Stimulated activated CD8-positive, alpha-beta memory T cell treated with anti-CD3 and anti-CD28 coated beads, Interleukin-12 subunit alpha, Interleukin-12 subunit beta, amount 100 ng/mL, for 1 hour (primary cell): ENCODE measurements at places on chromosomes 4 and X.

DNA sequence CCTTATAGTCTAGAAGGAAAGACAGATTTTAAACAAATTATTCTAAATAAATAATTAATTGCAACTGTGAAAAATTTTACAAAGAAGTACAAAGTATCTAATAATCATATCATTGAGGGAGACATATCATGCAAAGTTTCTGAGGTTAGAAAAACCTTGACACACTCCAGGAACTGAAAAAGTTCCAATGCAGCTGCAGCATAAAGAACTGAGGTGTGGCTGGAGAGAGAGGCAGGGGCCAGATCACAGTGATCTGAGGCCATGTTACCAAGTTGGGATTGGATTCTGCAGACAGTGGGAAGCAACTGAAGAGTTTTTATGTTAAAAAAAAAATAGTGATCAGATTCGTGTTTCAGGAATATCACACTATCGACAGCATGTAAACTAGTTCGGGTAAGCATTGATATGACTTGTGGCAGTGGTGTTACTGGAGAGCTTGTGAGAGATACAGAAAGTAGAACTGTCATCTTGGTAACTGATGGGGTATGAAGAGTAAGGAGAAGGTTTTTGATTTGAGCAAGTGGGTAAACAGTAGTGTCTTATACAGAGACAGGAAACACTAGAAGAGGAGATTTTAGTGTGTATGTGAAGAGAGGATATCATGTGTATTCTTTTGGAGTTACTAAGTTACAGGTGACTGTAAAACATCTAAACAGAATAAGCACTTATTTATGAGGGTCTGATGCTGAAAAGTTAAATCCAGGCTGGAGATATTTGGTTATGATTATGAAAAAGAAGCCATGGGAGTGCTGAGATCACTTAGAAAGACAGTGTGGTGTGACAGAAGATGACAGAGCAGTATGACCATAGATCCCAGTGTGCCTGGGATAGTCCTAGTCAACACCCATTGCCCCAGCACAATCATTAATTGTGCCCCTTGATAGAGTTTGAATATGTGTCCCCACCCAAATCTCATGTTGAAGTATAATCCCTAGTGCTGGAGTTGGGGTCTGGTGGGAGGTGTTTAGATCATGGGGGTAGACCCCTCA, 15.6 kb upstream of the SPRY1 start:
- no peak for DNase-seq

DNA sequence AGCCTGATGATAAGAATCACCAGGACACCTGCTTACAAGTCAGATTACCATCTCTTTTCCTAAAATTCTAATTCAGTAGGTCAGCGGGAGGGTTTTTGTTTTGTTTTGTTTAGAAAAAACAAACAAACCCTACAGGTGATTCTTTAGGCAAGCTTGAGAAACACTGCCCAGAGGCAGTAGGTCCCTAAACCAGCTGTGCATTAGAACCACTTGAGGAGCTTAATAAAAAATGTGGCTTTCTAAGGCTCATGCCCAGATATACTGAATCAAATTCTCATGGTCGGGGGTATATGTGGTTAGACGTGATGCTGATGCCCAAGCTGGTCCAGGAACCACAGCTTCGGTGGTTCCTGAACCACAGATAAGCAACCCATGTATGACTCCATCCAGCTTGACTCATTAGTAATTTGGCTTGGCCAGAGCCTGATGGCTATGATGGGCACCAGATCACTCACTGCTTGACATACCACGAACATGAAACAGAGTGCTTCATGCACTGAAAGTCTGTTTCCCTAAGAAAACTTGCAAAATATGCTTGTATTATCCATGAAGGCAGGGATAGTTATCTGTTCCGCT, 338.1 kb upstream of the F9 start:
- DNase-seq = no peak

DNA sequence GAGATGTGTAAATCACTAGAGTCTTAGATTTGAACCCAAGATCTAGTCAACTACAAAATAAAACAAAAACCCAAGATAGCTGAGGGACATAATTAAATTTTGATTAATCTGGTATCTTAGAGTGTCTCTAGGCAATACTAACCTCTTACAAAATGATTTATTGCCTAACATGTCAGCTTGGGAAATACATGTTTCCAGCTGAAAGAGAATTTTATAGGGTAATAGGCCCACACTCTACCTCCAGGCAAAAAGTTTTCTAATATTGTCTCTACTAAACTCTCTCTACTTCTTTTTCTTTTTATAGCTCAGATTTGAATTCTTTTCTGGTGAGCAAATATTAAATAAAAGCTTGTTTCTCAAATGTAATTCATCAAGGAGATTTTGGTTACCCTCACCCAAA, 263.2 kb downstream of the IL15 start:
- no peak for DNase-seq

DNA sequence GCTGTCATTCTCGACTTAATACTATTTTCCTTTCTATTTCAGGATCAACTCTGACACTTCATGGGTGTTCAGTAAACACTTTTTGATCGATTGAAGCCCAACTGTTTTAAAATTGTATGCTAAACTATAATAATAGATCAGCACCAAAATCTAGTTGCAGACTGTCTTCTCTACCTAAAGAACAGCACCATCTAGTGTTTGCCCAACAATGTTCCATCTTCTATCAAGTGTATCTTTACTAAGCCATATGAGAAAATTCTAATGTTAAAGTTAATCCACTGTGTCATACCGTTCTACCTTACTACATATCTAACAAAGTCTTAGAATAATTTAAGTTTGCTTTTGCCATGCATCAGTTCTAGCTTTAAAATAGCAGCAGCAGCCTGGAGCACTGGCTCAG, 113.0 kb upstream of the PRDX4 start:
- no peak for DNase-seq

- DNase-seq = no peak
These were observed 278.2 kb upstream of the GATB start for GRCh38 chr4:152039023-152039481.

GRCh38 chr4:187274153-187274552, 550.5 kb upstream of the FAT1 start:
- DNase-seq = no peak

DNA sequence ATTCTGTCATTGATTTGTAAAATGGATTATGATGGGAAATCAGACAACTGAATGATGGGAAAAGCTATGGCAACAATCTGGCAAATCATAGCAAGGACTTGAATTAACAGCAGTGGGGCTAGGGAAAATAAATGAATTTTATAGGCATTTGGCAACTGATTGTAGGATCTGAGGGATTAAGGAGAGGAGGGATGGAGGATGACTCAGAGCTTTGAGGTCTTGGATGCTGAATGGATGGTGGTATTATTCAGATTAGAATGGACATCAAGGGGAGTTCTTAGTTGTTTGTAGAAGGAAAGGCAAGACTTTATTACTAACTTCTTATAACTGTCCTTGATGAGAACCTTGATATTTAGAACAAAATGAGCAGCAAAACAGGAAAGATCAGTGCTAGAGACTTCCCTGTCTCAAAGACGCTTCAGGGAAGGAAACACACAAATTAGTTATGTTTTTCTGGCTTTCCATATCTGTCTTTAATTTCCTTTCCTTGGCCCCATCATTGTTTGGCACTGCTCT, 51.4 kb upstream of the HHIP start:
- no peak for DNase-seq

- DNase-seq = no peak
These were observed 758 bp downstream of the IQSEC2 start for GRCh38 chrX:53280331-53281320.

GRCh38 chrX:126847143-126847542, 27.6 kb downstream of the PRR32 start:
- no peak for DNase-seq

DNA sequence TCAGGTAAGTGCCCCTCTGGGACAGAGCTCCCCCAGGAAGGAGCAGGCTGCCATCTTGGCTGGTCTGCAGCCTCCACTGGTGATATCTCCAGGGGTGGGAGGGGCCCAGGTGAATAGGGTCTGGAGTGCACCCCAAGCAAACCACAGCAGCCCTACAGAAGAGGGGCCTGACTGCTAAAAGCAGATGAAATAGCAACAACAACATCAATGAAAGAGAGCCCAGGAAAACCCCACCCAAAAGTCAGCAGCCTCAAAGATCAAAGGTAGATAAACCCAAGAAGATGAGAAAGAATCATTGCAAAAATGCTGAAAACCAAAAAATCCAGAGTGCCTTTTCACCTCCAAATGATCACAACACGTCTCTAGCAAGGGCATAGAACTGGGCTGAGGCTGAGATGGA, 92.5 kb upstream of the PAGE3 start:
- no peak for DNase-seq

DNA sequence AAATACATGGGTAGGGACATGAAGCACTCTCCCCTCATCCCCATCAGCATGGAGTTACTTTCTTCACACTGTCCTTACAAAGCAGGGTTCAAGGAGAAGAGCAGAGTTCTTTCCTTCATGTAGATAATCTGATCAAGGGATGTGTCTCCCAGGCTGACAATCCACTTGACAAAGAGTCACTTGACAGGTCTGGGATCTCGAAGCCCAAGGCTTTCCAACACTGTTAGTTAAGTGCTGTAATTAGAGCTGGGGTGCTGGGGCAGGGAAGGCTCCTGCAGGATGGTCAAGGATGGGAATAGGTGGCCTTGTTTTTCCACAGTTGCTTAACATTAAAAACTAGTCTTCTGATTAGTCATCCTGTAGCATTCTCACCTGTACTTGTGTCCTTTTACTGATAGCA, 38.0 kb downstream of the CCNG2 start:
- DNase-seq = no peak

DNA sequence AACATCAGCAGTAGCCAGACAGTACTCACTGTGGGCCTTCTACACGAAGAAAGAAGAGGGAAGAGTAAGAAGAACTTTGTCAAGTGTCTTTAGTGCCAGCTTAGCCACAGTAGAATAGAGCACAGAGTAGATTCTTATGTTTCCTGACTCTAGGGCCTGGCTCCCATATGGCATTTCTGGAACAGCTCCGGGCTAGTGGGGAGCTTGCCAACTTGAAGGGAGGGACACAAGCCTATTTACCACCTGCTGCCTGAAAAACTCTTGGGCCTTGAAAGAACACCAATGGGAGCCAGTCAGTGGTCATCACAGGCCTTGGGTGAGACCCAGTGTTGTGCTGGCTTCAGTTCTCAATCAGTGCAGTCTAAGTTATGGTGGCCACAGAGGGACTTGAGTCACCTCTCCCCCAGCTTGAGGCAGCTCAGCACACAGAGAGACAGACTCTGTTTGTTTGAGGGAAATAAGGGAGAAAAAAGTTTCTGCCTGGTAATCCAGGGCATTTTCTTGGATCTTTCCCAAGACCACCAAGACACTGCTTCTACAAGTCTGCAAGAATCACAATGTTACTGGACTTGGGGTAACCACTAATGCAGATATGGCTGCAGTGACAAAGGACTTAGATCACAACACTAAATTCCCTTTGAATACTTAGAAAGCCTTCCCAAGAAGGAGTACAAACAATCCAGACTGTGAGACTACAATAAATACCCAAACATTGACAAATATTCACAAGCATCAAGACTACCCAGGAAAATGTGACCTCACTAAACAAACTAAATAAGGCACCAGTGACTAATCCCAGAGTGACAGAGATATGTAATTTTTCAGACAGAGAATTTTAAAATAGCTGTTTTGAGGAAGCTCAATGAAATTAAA, 261.0 kb upstream of the NDST3 start:
- no peak for DNase-seq

GRCh38 chr4:142248946-142249345, 597.2 kb downstream of the INPP4B start:
- DNase-seq = no peak

DNA sequence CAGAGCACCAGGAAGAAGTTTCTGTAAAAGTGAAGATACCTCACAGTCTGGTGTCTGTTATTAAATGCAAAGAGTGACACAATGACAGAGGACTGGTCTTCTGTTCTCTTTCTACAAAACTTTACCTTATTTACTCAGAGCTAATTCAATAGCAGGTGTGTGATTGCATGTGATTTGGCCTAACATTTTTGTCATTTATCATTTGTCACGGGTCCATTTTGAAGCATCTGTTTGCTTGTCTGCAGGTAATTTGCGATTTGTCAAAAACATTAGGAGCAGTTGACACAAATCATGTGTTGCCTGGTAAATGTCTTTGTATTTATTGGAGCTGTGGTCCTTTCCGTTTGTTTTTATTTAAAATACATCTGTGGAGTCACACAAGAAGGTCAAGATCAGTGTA, 1232.4 kb downstream of the STIM2 start:
- DNase-seq = no peak

GRCh38 chr4:26576231-26576739, 7.6 kb upstream of the TBC1D19 start:
- DNase-seq = no peak
